Suppressor macrophage treated with lipopolysaccharide for 1 hour (primary cell): ENCODE measurements at places on chromosomes 4 and X.

GRCh38 chr4:35644591-35644990 is 599.7 kb downstream of the ARAP2 start:
- no peak for DNase-seq

DNA sequence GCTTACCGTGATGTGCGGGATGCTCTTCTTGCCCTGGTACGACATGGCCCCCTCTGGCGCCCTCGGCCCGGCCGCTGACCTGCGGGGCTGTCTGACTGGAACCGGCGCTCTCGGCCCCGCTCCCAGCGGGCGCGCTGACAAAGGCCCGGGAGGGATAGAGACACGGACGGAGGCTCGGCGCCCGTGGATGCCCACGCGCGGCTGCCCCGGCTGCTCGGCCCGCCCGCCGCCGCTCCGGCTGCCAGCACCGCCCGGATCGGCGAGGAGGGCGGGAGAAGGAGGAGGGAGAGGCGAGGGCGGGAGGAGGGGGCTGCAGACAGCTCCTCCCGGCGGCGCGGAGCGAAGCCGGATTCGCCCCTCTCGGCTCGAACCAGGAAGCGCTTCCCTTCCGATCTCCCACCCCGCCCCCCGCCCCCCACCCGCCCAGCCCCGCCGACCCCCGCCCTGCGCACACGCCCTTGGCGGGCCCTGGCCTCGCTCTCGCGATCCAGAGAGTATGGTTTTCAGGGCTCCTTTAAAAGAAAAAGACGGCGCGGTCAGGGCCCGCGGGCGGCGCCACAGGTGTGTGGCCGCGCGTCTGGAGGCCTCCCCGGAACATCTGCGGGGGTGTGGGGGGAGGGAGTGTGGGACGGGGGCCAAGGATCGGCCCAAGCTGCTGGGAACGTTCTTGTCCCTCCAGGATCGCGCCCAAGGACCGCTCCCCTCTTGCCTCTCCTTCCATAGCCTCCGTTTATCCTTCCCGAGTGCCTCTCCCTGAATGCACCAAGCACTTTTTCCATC is 4.5 kb downstream of the CRMP1 start:
- DNase-seq, result no peak

DNA sequence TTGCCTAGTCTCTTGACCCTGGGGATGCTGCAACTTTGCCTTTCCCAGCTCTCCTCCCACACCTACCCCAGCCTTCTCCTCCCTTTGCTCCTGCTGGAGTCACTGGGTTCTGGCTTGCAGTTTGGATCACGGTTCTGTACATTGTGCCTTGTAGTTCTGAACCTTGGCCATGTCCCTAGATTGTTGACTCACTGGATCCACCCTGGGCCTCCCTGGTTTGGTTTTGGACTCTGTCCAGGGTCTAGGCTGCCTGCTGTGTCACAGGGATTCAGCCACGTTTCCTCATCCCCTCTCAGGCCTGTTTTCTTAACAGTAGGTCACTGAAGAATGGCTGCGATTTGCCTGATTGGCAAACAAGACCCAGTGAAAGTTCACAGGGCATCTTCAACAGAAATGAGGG is 11.5 kb upstream of the GABRE start:
- no peak for DNase-seq

DNA sequence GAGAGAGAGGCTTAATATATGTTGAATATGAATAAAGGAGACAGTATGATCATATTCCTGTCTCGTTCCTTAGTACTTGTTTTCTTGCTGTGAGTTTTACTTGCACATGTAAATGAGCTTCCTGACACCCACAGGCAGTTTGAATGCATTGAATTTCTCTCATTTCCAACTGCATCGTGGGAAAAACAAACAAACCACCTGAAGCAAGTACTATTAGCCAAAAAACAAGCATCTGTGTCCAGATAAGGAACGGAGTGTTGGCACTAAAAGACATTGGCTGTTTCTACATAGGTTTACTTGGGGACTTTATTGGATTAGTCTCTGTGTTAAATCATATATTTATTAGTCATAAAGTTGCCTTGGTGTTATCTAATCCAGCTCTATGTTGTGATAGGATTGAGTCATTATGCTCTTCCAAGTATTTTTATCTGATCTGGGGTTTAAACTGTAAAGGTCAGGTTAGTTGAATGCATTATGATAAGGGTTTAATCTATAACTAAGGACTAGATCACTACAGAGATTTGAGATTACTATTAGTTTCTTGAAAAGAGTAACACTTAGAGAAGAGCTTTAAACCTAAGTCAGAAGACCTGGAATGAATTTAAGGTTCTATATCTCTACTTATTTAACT is 339.0 kb upstream of the SPANXN4 start:
- DNase-seq, result no peak

- DNase-seq, result peak; percentile 19
Observed at GRCh38 chrX:57951666-57952319, 41.5 kb upstream of the ZXDA start.

- DNase-seq, result peak; percentile 63
Observed at GRCh38 chr4:153643406-153644383, 40.4 kb upstream of the TLR2 start.

DNA sequence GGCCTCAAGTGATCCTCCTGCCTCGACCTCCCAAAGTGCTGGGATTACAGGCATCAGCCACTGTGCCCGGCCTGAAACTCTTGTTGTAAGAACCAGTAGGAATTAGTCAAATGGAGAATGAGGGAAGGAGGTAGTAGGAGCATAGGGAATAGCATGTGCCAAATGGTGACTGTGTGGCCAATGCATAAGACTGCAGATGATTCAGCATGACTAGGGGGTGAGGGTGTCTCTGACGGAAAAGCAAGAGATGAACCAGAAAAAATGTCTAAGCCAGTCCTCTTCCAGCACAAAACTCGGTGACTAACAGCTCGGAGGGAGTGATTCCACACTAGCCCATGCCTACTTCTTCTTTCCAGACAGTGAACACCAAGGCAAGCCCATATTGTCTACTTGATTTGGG is 58.2 kb upstream of the DUSP21 start:
- DNase-seq, result peak; percentile 36

- DNase-seq, result no peak
Observed at GRCh38 chr4:154367659-154368058, 123.9 kb downstream of the DCHS2 start.

- no peak for DNase-seq
Observed at GRCh38 chrX:40628506-40628905, 5.3 kb downstream of the MPC1L start.

- DNase-seq, result no peak
Observed at GRCh38 chr4:523601-524000, 24.6 kb downstream of the PIGG start.

DNA sequence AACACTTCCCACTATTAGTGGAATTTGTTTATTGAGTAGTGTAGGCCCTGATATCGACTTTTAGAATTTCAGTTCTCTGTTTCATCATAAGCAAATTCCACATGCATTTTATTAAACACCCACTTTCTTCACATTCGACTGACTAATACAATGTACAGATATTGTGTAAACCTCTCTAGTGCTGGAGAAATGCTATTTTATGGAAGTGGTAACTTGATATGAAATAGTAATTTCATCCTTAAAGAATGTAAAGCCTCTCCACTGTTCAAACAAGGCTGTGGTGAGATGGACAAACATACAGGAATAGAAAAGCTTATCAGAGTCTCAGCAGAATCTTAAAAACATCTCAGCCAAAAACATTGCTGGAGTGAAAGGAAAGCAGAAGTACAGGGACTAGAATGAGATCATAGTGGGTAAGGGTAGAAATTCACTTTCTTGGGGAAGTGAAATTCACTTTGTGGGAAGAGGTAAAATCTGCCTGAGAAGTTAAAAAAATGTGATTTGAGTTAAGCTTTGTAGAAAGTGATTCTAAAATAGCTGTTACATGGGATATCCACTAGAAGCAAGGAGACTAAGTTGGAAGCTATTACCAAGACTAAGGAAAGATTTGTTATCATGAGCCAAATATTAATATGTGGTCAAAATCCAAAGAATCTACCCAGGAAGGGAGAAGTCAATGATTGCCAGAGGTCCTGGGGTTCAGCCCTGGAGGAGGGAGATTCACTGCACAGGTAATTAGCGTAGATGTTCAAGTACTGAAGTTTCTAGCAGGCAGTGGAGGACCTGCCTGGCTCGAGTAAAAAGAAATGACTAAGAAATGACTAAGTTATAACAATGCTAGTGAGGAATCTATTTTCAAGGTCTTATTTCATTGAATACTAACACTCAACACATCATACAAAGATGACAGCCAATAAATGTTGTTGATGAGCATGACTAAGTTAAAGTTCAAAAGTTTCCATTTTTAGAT is 398.3 kb upstream of the FAM47C start:
- no peak for DNase-seq

DNA sequence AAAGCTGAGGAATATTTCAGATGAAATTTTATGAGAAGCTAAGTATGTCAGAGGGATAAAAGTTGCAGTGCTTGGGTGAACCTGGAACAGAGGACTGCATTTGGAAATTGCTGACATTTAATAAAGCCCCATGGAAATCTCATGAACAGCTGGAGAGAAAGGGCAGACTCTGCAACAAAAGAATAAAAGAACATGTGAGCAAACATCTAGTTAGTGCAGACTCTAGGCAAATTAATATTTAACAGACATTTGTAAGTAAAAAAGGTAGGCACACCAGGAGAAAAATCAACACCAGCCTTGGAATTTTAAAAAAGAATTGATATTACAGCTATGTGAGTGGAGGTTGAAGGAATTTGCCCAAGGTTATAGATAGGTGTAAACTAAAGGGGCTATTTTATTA is 114.6 kb upstream of the PUDP start:
- no peak for DNase-seq

DNA sequence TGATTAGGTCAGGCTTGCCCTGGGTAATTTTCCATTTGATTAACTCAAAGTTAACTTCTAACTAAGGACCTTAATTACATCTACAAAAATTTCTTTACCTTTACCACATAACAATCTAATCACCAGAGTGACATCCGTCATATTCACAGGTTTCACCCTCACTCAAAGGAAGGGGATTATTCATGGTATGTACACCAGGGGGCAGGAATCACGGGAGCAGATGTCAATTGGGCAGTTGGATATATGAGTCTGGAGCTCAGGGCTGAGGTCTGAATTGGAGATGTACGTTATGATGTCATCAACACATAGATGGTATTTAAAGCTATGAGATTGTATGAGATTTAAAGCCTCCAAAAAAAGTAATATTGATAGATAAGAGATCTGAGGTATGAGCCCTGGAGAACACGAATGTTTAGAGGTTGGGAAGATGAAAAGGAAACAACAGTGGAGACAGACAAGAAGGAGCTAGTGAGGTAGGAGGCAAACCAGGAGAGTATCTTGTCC is 52.9 kb downstream of the PGRMC1 start:
- no peak for DNase-seq

DNA sequence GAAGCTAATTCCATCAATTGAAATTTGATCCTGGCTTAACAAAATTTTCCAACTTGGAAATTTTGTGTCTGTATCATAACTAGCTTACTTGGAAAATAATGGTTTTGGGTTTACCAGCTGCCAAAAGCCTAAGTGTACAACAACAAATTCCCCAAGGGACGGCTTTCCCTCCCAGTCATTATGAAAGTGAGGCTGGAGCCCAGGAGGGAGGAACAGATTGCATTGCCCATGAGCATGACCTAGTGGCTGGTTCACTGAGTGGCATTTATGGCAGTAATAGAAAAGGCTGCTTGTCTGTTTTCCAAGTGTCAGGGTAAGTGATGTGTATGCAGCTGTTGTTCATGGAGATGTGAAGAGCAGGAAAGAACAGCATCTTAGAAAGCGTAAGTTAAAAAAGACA is 70.8 kb upstream of the HHIP start:
- no peak for DNase-seq

DNA sequence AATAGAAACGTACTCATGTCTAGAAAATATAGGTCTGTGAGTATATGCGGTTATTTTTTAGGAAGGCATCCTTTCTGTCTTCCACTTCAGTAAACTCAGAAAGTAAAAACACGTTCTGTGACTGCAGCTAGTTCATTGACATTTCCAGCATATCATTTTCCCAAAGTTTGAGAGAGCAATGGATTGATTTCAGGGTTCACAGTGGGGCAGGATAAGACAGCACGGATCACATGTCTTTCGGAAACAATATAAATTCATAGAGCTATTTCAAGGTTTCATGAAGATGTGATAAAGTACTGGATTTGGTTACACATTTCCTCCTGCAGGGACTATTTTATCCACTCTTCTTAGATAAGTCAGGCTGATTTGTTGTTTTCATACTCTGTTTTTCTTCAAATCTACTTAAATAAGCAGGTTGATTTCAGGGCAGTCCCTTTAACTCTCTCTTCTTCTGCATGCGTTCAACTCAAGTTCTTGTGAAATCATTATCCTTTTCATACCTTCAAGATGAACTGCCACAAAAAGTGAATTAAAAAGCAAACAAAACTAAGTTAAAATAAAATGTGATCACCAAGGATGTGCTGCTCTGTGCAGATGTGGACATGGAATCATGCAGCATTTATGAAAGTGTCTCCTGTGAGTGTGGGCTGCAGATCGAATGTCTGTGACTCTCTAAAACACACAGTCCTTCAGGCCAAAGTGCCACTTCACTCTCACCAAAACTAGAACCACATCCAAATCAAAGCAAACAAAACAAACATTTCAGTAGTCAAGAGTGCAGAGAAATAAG is 187.7 kb downstream of the UNC5C start:
- no peak for DNase-seq

DNA sequence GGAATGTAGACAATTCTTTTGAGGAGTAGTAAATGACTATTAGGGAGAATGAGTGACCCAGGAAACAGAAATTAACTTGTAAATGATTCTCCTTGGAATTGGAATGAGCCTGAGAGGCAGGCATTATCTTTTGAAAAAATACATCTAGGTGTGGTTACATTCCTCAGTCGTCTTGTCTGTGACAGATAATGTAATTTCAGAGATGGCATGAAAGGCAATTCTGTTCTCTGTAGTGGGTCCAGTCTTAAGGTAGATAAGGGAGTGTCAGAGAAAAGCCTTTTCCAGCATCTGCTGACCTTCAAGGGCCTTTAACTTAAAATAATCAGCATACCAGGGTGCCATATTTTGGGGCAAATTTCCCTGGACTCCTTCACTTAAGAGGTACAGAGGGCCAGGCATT is 35.1 kb downstream of the HERC6 start:
- no peak for DNase-seq

DNA sequence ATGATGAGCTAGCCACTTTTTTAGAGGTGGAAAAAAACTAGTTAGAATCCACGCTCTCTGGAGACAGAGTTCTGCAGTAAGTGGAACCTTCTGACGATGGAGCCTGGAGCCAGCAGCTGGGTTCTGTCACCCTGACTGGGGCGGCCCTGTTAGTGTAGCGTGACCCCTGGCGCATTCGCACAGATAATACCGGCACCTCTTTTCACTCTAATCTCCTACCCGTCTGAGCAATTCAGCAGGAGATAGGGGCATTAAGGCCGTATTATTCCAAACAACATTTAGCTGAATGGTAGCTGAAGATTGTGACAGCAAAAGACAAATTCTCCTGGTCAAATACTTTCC is 292.6 kb downstream of the FBXO8 start:
- DNase-seq, result no peak

DNA sequence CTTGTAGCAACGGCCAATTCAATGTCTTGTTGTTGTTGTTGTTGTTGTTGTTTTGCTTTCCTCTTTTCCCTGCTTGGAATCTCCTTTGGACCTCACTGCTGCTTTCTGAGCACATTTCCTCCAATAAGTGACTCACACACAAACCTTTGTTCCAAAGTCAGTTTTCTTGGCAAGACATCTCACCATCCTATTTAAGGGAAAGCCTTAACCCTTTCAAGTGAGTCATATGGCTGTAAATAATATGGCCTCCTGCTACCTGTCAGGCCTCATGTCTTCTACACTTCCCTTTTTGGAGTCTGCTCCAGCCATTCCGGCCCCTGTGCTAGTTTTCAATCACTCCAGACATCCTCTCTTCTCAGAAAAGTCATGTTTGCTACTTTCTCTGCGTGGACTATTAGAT is 79.5 kb upstream of the MAGEB10 start:
- DNase-seq, result no peak
